MV-4-11 (cell line): ENCODE measurements at places on chromosomes 1 and 21.
A peak's percentile ranks its signal among the peaks of the same experiment; 100 is the strongest.

DNA sequence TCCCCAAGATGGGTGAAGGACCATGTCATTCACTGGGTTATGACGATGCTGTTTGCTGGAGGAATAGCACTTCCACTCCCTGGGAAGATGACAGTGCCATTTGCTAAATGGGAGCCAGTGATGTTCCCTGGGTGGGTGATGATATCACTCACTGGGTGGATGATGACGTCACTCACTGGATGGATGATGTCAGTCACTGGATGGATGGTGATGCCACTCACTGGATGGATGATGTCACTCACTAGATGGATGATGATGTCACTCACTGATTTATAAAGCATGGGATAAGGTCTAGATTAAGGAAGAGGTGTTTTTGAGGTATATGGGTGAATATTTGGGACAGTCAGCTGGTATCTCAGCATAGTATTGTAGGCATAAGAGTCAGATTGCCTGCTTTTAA is 457.2 kb downstream of the AJAP1 start:
- no peak for DNase-seq

DNA sequence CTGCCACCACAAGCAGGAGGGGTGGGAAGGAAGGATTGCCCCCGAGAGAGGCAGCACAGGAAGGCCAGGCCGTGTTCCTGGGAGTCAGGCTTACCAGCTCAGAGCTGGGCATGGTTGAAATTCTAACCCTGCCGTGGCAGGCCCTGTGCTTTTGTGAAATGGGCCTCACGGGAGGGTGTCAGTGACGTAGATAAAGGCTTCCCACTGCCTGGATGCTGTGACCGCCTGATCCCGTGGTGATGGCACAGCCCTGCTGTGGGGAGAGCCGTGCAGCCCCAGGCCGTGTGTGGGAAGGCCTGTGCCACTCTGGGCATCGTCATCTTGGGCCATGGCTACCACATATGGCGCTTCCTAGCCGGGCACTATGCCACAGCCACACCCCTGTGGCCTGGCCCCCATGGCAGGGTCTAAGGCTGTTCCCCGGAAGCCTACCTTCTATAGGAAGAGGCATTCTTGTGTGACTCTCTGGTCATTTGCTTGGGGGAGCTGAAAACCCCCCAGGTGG is 161.3 kb downstream of the PCBP3 start:
- no peak for DNase-seq

DNA sequence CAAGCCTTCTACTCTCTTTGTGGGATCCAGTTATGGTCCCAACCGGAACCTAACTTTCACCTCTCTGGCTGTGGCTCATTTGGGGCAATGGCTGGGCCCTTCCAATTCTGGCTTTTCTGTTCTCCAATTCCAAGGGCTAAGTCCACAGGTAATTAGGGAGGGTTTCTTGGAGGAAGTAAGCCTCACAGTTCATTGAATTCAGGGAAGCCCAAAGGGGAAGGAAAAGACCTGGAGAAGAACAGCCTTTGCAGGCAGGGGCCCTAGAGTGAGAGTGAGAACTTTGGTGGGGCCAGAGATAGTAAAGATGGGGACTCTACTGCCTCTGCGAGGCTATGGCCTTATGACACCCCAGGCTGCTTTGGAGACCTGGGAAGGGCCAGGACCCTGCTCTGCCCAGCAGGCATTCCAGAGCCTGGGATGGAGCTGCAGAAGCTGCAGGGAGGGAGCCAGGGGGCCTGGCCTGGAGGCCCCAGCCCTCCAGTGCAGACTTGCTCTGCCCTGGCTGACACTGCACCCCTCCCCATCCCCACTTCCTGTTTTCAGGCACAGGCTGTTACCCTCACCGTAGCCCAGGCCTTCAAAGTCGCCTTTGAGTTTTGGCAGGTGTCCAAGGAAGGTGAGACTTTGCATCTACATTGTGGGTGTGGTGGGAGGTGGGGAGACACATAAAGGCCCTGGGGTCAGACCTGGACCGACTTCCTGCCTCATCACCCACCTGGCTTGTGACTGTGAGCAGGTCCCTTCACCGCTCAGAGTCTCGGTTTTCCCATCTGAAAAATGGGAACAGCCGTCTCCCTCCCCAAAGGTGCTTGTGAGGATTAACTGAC is 18.9 kb downstream of the LDLRAP1 start:
- DNase-seq, result peak; percentile 41

DNA sequence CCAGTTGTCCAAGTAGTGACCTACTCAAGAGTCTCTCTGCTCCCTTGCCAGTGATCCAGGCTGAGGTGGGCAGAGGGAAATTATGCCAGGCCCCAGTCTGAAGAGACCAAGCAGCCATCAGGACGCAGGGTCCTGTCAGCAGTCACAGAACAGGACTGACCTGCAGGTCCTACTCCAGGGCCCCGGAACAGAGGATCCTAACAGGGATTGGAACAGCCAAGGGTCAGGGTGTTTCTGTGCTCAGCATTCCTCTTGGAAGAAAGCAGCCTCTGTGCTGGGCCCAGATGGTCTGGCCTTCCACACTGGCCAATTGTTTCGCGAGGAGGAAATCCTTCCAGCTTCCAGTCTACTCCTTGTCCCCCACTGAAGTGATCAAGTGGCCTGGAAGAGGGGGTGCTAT is 41.6 kb upstream of the USP1 start:
- no peak for DNase-seq

GRCh38 chr1:17437580-17438317 is 1.7 kb downstream of the RCC2 start:
- no peak for DNase-seq

DNA sequence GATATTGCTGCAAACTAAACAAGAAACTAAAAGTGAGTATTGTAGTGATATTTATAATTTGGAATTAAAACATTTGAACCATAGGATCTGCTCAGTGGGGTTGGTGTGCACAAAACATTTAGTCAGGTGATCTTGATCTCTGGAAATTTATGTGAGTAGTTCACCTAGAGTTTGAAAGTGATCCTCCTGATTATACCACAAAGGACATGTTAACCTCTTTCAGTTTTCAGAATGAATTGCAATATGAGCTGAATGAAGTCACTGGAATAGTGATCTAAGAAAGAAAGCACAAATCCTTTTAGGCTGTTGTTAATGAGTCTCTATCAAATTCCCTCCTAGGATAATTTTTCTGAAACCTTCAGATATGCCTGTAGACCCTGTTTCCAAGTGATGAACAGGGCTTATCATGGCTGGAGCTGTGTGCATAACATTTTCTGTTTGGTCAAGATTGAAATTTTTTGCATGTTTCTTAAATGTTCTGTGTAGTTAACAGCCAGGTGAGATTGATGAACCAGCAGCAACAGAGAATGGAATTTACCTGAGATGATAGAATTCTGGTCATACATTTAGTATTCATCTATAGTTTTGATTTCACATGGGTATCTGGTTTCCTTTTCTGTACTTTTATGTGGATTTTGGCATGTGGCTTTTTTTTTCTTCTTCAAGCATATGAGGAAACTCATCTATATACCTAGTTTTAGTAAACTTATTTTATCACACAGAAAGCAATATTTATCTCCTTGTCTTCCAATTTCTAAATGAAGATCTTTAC is 25.5 kb downstream of the CDC14A start:
- no peak for DNase-seq

- no peak for DNase-seq
Observed at GRCh38 chr1:87599569-87599968, 270.9 kb downstream of the LMO4 start.

DNA sequence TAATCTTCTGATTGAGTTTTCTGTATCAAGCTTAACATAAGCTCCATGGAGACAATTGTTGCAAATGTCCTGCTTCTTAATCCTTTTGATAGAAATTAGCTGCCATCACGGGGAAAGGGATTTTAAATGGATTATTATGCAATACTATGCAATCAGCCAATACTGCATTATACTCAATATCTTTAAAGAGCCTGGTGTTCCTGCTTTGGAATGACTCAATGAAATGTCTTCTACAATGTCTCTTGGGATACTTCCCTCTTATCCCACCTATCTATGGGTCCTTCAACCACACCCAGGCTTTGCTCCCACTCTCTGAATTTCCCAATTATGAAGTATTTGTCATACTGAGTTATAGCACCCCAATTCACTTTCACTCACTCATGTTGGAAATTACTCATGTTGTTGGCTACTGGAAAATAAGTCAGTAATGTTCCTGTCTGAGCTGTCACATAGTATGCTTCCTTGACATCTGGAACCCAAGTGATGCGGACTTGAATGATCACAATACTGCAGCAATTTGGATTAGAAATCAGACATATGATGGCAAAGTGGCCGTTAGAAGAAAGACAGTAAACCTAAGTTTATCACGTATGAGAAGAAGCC is 85.0 kb downstream of the TPR start:
- no peak for DNase-seq

DNA sequence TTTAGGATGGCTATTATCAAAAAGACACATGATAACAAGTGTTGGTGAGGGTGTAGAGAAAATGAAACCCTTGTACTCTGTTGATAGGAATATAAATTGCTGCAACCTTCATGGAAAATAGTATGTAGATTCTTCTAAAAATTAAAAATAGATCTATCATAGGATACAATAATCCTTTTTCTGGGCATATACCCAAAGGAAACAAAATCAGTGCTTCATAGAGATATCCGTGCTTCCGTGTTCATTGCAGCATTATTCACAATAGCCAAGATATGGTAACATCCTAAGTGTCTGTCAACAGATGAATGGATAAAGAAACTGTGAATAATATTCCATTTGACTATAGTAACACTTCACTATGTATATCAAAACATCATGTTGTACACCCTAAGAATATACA is 106.7 kb downstream of the MIS18A start:
- no peak for DNase-seq

GRCh38 chr1:202170726-202171125 is 10.3 kb upstream of the PTPN7 start:
- no peak for DNase-seq

- no peak for DNase-seq
Observed at GRCh38 chr1:61121631-61122030, 39.3 kb downstream of the NFIA start.

GRCh38 chr1:189496768-189497167 is 980.9 kb downstream of the BRINP3 start:
- DNase-seq, result no peak
